ENCODE measurements at places on chromosomes 1 and 21. TPM values are rescaled to one million over a fixed set of nuclear protein-coding genes. Genes with fewer than 3 reads are reported as not detected.

GRCh38 chr1:158324395-158324794 lies 6.9 kb downstream of the CD1B start:
- no peak for DNase-seq

Gene GUCA2A
- not detected for polyA plus RNA-seq

DNA sequence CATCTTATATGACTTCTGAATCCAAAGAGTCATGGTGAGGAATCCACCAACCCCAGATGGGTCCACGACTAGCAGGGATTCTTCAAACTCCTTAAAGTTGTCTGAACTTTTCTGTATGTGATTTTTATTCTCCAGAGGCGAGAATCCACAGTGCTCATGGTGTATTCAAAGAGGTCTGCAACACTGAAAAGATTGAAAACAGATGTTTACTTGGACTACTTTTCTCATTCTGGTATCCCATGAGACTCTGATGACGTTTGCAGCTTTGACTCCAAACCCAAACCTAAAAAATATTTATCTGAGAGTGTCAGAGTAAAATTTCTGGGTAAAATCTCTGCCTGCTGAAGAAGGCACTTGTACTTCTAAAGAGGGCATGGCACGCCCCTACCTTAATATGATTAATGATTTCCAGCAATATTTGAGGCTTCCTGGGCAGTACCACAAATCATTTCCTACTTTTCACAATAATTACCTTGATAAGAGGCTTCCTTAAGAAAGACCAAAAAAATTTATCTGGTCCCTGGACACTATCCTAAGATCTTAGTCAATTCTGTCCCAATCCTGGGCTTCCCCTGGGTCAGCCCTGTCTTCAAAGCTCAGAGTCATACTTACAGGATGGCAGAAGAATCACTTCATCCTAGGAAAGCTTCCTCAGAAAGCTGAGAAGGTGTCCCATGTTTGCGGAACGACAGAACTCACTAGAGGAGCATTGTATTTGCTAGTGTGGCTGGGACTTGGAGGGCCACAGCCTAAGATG lies 76.5 kb upstream of the MAP10 start:
- DNase-seq: peak; percentile 68

DNA sequence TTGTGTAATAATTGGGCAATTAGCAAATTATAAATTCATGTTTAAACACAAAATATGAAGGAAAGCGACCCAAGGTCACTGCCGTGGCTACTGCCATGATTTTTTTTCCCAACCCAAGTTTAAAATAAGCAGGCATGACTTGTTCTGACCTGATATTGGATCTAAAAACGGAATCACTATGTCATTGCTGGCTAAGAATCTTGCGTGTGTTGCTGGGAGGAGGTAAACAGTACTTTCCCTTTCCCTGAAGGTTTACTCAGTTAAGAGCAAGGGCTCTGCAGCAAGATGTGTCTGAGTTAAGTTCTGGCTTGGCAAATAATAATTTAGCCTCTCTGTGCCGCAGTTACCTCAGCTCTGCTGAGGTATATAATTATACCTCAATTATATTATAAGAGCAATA lies 125.7 kb upstream of the L1TD1 start:
- peak; percentile 92 for DNase-seq

DNA sequence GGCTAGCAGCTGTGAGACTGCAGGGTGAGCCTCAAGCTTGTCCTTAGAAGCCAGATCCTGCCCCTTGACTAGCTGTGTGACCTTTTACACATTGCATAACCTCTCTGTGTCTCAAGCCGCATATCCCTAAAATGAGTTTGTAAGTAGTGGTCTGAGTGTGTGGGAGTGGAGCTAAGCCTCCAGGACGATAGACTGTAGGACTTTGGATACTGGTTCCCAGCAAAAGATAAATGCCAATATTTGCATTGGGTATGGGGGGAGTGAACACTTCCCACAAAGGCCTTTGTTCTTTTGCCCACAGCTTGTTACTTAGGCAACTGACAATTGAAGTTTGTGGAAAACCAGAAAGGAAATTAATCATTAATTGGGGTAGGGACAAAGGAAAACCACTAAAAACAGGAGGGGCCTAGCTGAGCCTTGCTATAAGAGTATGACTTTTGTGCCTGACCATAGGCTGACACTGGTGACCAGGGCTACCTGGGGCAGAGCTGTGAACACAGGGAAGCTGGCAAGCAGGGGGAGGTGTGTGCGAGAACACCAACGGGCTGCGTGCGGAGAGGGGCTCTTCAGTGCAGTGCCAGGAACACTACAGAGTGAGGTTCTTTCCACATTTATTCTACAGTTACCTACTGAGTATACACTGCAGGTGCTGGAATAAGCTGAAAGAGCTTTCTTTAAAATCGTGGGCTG lies 102.4 kb upstream of the ETV3 start:
- DNase-seq: no peak

- DNase-seq: no peak
These were observed 60.3 kb downstream of the GALNT2 start for GRCh38 chr1:230127105-230128054.

DNA sequence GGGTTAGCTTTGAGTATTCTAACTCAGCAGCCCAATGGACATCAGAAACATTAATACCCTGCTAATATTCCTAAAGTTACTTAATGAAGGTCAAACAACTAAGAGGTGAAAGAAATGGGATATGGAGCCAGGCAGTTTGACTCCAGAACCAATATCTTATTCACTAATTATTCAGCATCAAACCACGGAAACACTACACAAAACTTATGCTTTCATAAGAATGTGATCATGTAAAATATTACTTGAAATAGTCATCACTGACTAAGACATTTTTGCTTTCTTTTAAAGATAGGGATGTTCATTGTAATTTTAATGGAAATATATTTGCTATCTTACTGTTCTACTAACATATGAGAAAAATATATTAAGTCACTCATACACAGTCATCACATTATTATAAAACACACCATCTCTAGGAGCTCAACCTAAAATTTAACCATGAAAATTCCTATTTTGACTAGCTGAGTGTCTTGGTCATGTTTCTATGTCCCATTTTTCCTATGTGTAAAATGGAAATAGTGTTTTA lies 240.9 kb downstream of the KCTD3 start:
- no peak for DNase-seq

- DNase-seq: no peak
These were observed 42.2 kb downstream of the TENT5C start for GRCh38 chr1:117648015-117648414.

Gene ERG
- polyA plus RNA-seq: 20.5 TPM

Gene NGF
- 1.2 TPM for polyA plus RNA-seq

GRCh38 chr1:31706384-31707058 lies 2.7 kb upstream of the COL16A1 start:
- DNase-seq: no peak

DNA sequence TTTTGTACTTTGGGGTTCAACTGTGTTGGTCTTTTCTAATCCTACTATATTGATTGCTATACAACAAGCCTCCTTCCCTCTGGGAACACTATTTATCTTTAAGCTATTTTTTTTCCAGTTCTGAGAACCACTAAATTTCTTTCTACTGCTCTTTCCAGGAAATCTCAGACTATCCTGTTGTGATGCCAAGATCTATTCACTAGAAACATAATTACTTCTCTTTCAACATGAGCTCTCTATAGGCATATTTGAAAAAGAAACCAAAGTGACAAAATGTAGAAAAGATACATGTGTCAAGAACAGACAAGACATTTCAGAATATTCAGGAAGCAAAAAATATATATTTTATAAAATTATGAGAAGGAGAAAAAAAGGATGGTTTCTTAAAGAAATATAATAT lies 82.9 kb downstream of the SLC44A5 start:
- DNase-seq: no peak

DNA sequence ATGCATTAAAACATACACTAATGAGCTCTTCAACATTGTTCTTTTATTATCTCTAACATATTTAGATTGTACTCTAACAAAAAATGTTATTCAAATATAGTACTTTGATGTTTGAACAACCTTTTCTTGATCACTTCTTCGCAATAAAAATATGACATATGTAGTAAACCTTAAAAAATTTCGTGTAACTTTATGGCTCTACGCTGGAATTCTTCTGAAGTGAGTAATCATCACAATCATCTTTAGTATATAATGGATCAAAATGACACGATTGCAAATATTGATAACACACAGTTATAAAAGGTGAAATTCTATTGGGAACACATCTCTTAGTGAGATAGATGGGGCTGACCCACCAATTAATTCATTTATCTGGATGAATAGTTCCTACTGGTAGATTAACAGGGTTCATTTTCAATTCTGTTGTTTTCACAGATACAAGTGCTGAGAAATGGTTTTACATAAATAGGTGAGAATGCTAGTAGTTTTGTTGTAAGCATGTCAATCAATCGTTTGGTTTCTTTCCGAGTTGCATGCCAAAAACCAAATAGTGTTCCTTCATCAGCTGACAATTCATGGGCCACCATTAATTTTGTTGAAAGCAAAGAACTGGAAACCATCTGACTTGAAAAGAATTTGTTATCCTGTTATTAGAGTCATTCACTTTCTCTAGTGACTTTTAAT lies 1.5 kb upstream of the ZMPSTE24 start:
- DNase-seq: no peak

GRCh38 chr1:234281826-234282489 lies 91.3 kb upstream of the COA6 start:
- DNase-seq: no peak

GRCh38 chr1:239363930-239364329 lies 22.4 kb upstream of the CHRM3 start:
- DNase-seq: no peak

- DNase-seq: no peak
These were observed 45.8 kb downstream of the RPRD2 start for GRCh38 chr1:150409504-150410362.

GRCh38 chr1:213692321-213692720 lies 295.5 kb upstream of the PROX1 start:
- no peak for DNase-seq

- no peak for DNase-seq
These were observed 14.6 kb downstream of the ZNF362 start for GRCh38 chr1:33270808-33271465.

GRCh38 chr1:233661376-233662159 lies 47.7 kb downstream of the KCNK1 start:
- no peak for DNase-seq

Gene PDZK1
- polyA plus RNA-seq: 0.34 TPM

Gene PMF1
- 33.6 TPM for polyA plus RNA-seq

Gene HNRNPCL2
- not detected for polyA plus RNA-seq

Gene PIK3CD
- polyA plus RNA-seq: 1.9 TPM

GRCh38 chr1:155008015-155008941 lies 5.7 kb downstream of the ZBTB7B start:
- DNase-seq: no peak

- DNase-seq: no peak
These were observed 5.5 kb upstream of the KCNJ9 start for GRCh38 chr1:160075836-160076235.

Gene TMEM51
- 8.5 TPM for polyA plus RNA-seq

DNA sequence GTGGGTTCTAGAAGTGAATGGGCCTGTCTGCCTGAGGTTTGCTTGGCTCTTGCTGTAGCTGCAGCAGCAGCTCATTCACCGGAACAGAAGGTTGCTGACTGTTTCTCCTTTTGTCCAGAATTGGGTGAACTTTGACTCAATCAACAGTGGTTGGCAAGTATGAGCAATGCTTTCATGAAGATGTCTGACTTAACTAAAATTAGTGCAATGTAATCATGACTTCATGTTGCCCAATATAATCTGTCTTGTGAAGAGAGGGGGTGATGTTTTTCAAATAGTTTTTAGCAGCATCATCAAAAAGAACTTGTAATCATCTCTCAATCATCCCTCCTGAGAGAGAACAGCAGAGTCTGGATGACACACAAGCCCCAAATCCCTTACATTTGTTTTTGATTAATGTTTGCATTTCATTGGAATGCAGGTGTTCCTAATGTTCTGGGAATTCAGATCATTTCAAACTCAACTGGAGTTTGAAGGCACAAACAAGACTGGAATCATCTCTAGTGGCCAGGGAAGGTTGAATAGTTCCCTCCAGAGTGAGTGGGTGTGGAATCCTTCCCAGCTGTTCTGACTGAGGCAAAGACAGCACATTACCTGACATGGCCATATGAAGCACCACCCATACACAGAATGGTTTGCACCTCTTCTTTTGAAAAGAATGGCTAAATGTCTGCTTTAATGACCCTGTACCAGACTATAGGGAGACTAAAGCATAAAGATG lies 82.9 kb downstream of the HLX start:
- DNase-seq: no peak

Gene ATP6V1G3
- not detected for polyA plus RNA-seq

DNA sequence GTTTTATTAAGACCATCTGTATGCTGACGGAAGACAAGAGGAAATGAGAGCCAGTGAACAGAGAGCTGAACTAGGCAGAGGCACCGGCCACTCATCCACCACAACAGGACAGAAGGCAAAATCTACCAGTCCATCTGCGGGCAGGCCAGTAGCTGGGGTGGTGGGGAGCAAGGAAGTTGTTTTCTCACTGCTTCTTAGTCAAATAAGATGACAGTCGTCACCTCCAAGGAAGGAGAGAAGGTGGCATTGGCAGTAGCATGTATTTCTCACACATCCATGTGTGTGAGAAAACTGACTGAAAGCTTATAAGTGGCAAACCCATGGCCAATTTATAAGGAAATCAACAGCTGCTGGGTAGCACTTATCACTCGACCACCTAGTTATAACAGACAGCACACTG lies 8.2 kb downstream of the TTC13 start:
- no peak for DNase-seq

Gene GJB3
- polyA plus RNA-seq: not detected

Gene UBE2U
- not detected for polyA plus RNA-seq

Gene ST6GALNAC3
- polyA plus RNA-seq: 8.5 TPM

DNA sequence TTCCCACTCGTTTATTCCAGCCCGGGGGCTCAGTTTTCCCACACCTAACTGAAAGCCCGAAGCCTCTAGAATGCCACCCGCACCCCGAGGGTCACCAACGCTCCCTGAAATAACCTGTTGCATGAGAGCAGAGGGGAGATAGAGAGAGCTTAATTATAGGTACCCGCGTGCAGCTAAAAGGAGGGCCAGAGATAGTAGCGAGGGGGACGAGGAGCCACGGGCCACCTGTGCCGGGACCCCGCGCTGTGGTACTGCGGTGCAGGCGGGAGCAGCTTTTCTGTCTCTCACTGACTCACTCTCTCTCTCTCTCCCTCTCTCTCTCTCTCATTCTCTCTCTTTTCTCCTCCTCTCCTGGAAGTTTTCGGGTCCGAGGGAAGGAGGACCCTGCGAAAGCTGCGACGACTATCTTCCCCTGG lies 716 bp downstream of the OLIG2 start:
- DNase-seq: no peak

Gene C1QA
- 27.5 TPM for polyA plus RNA-seq

GRCh38 chr1:158075078-158075477 lies 81.6 kb downstream of the KIRREL1 start:
- no peak for DNase-seq

DNA sequence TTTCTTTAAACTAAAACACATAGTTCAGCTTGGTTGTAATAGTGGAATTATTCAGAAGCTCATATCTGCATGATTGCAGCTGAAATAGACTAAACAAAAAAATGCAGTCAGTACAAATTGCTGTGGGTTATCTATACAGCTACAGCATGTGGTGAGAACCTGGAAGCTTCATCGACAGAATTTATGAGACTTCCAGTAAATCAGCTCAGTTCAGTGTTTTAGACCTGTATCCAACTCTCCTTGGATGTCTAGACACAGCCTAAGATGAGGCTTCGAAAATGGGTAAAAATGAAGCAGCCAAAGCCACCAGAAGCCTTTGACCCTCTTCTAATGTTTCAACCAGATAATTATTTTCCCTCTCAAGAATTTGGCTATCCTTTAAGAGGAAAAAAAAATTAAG lies 127.1 kb upstream of the C1orf105 start:
- DNase-seq: no peak

GRCh38 chr1:189708674-189709073 lies 769.0 kb downstream of the BRINP3 start:
- no peak for DNase-seq

- DNase-seq: no peak
These were observed 9.7 kb downstream of the CA6 start for GRCh38 chr1:8955406-8955805.

GRCh38 chr1:91022518-91022929 lies 689 bp upstream of the ZNF644 start:
- DNase-seq: no peak
